ENCODE measurements at places on chromosomes 5 and 9.

GRCh38 chr5:81020478-81021167, 60.5 kb downstream of the RASGRF2 start:
- DNase-seq, result no peak

GRCh38 chr5:131671994-131672655, 37.1 kb upstream of the RAPGEF6 start:
- DNase-seq, result no peak

- DNase-seq, result no peak
Measured at GRCh38 chr5:31285025-31285424, 91.5 kb downstream of the CDH6 start.

DNA sequence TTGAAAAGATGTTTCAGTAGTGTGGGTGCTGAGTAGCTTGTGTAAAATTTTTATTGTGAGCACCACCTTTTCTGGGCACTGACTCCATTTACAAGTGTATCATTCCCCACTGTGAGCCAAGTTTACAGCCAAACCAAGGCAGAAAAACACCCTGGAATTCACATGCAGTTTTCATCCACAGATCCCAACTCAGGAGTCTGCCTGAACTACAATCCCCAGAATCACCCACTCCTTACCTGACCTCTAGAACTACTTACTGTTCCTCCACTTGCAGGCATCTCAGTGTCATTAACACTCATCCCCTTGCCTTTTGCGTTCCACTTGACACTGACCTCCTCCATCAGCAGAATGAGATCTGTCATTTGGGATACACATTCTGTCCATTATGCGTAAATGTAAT, 2042.6 kb upstream of the CDH6 start:
- DNase-seq, result no peak

- no peak for DNase-seq
Measured at GRCh38 chr9:87786423-87786822, 60.5 kb downstream of the CTSL start.

- no peak for DNase-seq
Measured at GRCh38 chr9:38328765-38329164, 63.7 kb upstream of the ALDH1B1 start.

DNA sequence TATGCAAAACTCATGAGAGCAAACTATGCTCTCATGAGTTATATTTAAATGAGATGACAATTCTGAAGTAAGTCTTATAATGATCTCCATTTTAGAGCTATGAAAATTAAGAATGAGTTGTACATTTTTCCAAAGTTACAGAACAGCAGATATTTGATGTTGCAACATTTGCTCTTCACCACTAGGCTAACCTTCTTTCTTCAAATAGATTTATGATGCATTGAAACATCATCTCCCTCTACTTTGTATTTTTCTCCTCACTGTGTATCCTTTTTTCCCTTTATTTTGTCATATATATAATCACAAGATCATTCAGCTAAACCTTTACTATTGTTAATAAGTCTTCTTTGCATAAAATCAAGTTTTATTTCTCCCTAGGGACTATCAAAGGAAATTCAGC, 497.7 kb upstream of the TYRP1 start:
- no peak for DNase-seq

GRCh38 chr5:8954801-8955200, 591.1 kb downstream of the SEMA5A start:
- no peak for DNase-seq

- no peak for DNase-seq
Measured at GRCh38 chr5:131274326-131275063, 10.6 kb downstream of the CDC42SE2 start.

GRCh38 chr9:123929177-123929869, 603 bp downstream of the DENND1A start:
- no peak for DNase-seq

DNA sequence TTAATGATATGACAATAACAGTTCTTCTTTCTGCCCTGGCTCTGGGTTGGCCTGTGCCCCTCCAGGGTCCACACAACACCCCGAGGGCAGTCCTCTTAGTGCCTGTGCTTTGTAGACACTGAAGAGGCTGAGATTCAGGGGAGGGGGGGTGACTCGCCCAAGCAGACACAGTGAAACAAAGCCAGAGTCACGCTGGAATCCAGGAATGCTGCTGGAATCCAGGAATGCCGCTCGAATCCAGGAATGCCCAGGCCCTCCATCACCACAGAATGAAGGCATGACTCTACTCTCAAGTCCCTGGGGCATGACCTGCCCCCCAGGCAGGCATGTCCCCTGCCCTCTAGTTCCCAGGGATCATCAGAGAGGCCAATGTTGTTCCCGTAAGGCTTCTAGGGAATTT, 73.1 kb downstream of the LRSAM1 start:
- peak; percentile 52 for DNase-seq

GRCh38 chr5:72518001-72518683, 10.9 kb upstream of the ZNF366 start:
- DNase-seq, result no peak

GRCh38 chr5:31531543-31531887, 378 bp downstream of the DROSHA start:
- no peak for DNase-seq

- DNase-seq, result no peak
Measured at GRCh38 chr9:92767066-92768054, 2.7 kb upstream of the BICD2 start.

DNA sequence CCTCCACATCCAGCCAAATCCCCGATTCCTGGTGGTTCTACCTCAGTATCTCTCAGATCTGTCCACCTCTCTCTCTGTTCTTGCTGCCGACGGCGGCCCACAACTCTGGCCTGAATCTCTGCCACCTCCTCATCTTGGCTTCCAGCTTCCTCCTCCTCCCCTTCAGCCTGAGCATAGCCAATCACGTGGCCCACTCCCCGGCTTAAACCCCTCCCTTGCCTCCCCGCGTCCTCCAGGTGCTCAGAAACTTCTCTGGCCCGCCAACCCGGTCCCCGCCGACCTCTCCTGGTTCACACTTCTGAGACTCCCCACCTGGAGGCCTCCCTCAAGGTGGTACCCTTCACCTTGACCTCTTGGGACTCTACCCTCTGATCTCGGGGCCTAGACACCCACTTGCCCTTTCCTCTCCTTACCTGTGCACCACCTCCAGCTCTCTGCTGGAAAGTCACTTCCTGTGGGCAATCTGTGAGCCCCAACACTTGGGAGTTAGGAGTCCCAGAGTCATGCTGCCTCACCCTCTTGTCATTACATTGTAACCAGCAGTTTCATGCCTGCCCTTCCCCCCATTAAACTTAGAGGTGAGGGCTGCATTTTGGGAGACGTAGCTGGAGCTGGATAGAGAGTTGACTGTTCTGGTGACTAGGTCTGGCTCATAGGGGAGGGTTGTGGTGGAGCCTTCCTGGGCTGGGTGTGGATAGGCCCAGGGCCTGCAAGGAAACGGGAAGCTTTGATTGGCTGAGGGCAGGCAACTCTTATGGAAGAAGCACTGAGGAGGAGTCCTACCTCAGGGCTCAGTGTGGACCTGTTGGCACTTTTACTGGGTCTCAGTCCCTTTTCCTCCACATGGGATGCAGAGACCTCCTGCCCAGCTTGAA, 4.5 kb upstream of the SET start:
- DNase-seq, result peak; percentile 81

GRCh38 chr9:84711398-84711777, 41.9 kb downstream of the NTRK2 start:
- no peak for DNase-seq

Measured in ecto neural progenitor cell (in vitro differentiated cells).